GM06990 (cell line): ENCODE measurements at places on chromosomes 1 and 21.
A peak's percentile ranks its signal among the peaks of the same experiment; 100 is the strongest.

- no peak for DNase-seq
Measured at GRCh38 chr1:59061876-59062275, 235.0 kb upstream of the FGGY start.

GRCh38 chr1:21320410-21321108, 30.3 kb upstream of the ECE1 start:
- no peak for DNase-seq

DNA sequence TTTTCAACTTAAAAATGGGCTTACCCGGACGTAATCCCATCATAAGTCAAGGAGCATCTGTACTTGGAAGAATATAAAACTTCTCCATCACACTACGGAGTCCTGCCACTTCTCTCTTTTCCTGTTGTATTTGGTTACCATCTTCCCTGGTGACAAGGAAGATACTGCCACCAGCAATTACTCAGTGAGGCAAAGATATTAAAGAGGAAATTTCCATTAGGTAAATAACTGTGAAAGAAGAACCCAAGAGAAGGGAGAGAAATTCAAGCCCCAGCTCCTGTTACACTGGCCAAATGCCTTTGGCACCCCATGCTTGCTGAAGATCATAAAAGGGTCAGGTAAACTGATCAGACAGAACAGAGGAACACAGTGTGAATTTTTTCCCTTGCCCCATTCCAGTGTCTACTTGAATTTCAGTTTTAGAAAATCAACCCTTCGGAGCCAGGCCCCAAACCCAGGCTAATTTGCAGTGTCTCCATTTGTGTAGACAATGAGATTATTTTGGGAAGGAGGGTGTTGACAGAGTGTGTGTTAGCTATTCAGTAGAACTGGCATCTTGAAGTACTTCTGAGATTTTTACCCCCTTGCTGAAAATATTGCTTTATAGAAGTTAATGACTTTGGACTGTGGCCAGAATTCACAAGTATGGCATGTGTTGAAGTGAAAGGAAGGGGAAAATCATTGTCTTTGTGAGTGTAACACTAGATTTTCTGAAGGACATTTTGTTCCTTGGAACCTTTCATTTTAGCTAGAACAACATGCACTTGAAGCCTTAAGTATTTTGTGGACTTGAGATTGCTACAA, 167.1 kb downstream of the DHRS3 start:
- no peak for DNase-seq

- peak; percentile 20 for DNase-seq
Measured at GRCh38 chr1:85189120-85189519, 11.7 kb downstream of the SYDE2 start.

- DNase-seq = no peak
Measured at GRCh38 chr1:47751996-47752451, 245.2 kb downstream of the TRABD2B start.

GRCh38 chr1:225338545-225338944, 89.3 kb downstream of the LBR start:
- DNase-seq = no peak

DNA sequence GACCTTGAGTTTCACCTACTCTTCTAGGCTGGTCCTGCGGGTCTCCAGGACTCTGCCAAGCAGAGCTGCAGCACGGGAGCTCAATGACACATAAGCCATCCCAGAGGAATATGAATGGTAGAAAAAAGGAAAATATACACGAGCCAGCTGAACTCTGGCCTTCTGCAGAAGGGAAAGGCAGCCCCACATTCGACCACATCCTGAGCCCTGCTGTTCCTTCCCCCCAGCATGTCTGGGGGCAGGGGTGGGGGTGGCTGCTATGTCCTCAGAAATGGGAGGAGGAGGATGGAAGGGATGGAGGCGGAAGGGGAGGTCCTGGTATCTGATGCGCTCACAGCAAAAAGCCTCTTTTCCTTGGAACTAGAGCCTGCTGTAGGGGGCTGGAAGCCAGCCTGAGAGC, 12.1 kb upstream of the KDF1 start:
- DNase-seq = no peak

GRCh38 chr1:233355841-233356704, 28.5 kb downstream of the MAP3K21 start:
- DNase-seq = peak; percentile 21

DNA sequence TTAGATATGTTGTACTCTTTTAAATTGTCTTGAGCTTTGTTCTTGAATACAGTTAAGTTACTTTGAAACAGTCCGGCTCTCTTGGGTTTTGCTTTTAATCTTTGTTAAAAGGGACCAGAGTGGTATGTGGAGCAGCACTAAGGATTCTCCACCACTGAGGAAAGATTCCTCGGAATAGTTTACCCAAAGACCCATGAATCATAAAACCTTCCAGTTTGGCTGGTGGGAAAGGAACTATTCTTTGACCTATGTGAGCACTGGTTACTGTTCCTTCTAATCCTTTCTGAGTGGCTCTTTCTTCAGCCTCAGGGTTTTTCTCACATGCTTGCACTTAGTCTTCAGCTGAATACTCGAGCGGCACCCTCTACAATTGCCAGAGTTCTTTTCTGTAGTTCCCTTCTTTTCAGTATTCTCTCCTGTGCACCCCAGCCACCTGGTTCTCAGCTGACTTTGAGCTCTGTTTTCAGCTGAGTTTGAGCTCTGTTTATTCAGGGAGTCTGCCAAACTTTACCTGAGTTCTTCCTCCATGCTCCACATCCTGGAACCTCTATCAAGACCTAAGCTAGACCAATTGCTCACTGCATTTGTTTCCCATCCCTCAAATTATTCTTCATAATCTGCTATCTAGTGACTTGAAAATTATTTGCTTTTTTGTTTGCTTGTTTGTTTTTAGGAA, 253.8 kb upstream of the PLXNA2 start:
- no peak for DNase-seq

GRCh38 chr21:38954588-38955004, 148.9 kb downstream of the ETS2 start:
- DNase-seq = no peak

- no peak for DNase-seq
Measured at GRCh38 chr1:226664413-226665101, 74.5 kb downstream of the ITPKB start.

DNA sequence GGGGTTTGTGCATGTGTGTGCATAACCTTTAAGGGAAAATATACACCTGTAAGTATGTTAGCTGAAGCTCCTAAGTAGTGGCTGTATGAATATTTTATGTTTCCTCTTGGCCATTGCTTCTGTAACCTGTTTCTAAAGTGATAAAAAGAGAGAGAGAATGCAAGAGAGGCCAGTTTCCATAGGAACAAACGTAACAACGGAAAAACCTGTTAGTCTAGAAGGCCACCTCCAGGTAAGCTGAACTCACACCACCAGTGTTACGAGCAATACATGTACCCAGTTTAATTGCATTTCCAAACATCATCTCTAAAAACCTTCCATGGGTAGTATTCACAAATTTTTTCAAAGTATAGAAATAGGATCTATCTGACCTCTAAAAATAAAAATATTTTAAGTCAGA, 63.1 kb downstream of the PLPPR4 start:
- DNase-seq = no peak

DNA sequence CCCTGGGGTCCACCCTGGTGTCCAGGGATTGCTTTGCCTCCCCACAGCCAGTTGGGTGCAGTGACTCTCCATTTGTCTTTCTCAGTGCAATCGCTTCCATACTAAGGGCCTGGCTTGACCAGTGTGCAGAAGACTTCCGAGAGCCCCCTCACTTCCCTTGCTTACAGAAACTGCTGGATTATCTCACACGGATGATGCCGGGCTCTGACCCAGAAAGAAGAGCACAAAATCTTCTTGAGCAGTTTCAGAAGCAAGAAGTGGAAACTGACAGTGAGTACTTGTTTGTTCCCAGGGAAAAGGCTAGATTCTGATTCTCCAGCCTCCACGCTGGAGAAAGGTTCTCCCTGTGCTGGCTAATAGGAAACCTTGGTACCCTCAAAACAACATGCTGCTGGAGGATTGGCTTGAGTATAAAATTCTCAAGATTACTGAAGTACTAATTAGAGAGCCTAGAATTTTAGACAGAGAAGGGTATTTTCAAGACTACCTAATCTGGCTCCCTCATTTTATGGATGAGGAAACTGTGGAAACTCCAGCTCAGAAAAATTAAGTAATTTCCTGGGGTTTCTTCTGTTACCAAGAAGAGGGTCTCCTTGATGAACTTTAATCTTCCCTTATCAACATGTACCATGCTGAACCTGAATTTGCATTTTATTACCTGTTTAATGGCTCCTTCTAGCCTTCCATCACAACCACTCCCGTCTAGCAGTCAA, 75.8 kb downstream of the RGL1 start:
- no peak for DNase-seq

DNA sequence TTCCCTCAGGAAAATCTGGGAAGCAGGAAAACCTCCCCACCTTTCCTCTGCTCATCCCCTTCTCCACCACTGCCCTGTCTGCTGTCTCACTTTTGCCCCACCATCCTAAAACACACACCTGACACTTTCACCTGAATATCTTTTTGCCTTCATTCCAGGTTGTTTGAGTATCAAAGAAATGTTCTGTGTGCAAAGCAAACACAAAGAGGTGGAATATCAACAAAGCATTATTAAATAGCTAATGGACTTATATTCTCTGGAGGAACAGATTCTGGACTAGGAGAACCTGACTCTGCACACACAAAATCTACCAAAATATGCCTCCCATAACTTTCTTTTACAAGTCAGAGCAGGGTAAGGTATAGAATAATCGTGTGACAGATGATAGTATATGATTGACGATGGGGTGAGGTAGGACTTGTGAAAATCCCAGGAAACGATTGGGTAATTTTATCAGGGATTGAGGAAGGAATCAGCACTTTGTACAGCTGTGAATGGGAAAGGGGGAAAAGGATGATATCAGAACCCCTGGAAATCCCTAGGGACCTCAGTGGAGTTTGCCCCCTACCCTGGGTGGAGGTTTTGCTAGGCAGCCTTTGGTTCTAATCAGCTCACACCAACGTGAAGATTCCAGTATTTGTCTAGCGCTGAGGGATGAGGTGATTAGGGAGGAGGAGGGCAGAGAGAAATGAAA, 87.7 kb downstream of the PROX1 start:
- DNase-seq = no peak

DNA sequence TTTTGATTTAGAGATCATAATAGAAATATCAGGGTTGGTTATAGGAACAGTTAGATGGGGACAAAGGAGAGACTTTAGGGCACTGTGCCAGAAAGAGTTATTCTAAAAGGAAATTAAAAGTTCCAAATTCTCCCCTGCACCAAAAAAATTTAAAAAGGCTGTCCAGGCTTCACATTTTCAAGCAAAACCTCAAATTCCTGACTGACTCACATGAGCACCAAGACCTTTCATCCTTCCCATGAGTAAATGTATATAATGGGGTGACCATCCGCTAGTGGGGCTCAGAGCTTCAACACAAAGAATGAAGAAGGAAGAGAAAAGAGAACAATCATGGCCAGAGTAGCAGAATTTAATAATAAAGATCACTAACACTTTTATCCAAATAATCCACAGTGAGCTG, 131.6 kb upstream of the MROH9 start:
- DNase-seq = no peak

DNA sequence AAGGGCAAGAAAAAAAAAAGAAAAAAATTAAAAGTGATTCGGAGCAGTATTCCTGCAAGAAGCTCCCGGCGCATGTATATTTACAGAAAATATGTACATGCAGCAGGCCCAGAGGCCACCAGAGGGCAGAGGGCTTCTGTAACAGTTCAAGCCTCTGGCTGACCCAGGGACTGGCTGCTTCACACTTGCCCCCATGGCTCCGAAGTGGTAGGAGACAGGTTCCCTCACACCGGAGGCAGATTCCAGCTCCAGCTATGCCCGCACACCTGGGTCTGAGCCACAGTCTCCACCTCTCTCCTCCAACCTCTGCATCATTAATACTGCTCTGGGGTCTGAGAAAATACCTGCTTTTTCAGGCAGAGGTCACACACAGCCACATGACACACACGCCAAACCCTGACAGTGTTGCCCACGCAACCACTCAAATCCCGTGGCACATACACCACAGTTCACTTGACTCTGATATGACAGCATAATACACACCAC, 2.2 kb upstream of the ARHGAP30 start:
- peak; percentile 36 for DNase-seq

GRCh38 chr1:12434174-12434573, 183.8 kb downstream of the DHRS3 start:
- no peak for DNase-seq

DNA sequence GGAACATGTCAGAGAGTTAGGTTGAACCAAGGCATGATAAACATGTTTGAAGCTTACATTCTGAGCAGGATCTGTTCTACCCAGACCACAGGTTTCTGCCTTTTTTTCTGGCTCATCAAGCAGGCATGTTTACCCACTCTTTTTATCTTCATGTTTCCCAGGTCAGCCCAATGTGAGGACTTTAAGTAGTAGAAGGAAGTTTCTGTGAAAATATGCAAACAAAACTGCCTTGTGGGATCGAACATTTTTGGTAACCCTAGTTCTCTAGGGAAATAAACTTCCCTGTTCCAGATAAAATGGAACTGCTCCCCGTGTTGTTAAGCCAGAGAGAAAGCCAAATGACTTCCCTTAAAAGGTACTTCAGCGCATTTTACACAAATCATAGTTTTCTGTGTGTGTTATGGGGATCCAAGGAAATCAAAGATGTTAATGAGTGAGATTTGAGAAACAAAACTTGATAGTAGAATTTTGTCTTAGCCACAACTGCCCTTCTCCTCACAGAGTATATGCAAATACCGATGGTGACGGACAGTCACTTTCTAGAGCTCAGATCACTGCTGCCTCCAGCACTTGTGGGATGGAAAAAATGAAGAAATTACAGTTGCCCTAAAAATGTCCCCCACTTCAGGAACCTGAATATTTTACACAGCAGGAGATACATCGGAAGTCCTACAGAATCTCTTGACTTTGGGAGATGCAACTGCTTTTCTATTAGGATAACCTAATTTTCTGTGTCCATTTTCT, 765 bp upstream of the HIPK1 start:
- no peak for DNase-seq

DNA sequence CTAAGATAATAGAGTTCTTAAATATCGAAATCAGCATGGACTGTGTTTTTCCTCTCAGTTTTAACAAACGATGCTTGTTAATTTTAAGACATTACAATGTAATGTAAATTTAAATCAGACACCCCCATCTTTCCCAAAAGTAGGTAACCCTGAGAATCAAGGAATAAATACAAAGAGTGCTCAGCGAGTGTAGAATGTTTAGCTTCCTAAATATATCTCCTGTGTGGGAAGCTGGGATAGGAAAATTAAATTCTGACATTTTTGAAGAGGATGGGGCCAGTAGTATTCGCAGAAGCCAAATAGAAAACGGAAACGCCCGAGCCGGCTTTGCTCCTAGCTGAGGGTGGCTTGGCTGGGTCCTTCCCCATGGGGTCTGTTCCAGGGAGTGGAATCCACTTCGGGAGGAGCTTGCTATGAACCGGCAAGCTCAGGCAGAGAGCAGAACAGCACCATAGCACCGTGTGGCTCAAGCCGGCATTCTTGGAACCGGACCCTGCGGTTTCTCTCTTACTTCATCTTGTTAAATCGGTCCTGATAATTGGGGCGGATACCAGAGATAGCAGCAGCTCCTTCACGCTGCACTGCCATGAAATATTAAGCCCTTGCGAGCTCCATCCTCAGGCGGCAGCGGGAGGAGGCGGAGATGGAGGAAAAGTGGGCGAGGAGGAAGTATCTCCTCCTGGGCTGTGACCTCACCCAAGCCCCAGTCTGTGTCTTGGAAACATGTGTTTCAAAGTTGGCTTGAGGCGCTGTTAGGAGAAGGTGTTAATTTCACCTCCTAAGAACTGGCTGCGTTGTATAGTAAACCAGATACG, 24.9 kb downstream of the MAP3K7CL start:
- no peak for DNase-seq
